AG09319 (cell line): ENCODE measurements at places on chromosomes 1 and 21.

GRCh38 chr1:4062992-4063391, 162.9 kb upstream of the C1orf174 start:
- DNase-seq = no peak

- no peak for DNase-seq
These were observed 87.1 kb upstream of the ROR1 start for GRCh38 chr1:63686696-63687095.

DNA sequence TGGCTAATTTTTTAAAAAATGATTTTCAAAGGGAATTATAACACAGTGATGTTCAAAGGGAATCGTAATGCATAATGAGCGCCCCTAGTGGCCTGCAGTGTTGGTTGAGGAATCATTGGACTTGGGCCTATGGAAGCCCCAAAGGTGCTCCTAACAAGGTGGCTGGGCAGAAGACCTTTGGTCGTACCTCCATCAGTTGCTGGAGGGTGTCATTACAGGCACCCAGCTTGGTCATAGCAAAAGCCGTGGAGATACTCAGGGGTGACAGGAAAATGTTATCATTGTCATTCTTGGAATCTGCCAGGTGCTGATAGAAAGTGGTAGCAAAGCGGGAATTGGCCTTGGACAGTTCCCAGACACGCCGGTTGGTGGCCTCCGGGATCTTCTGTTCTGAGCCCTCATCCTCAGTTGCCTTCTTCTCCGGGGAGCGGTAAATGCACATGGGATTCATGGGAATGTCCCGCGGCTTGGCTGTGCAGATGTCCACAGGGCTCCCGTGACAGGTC, 2.7 kb downstream of the SERPINC1 start:
- DNase-seq = no peak

DNA sequence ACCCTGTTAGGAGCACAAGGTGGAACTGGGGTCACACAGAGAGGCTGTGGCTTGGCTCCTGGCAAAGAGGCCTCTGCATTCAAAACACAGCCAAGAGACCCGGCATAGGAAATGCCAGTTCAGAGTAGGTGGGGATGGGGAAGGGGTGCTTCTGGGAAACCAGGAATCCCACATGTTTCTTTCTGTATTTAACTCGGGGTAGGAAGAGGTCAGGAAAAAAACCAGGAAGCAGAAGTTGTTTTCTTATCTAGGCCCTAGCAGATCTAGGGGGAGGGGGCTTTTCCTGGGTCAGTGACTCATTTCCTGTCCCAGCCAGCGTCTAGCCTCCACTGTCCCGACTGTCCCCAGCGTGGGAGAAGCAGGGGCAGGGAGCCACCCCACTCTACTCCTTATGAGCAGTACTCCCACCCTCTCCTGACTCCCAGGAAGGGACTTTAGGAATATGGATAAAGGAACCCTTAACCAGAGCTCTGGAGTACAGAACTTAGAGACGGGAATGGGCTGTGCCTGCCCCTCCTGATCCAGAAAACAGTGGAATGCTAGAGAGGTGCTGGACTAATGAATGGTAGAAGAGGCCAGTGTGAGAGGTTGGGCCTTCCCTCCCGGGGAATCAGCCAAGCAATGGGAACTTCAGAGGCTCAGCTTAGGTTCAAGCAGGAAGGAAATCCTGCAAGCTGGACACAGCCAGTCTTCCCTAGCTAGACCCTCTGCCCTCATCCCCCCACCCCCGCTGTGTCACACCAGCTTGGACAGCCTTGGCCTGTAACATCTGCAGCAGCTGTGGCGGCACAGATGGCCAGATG, 5.7 kb downstream of the FHL3 start:
- DNase-seq = no peak

- no peak for DNase-seq
These were observed 36.9 kb upstream of the ST6GALNAC5 start for GRCh38 chr1:76830373-76830772.
